ENCODE measurements at places on chromosomes 13 and 19.

DNA sequence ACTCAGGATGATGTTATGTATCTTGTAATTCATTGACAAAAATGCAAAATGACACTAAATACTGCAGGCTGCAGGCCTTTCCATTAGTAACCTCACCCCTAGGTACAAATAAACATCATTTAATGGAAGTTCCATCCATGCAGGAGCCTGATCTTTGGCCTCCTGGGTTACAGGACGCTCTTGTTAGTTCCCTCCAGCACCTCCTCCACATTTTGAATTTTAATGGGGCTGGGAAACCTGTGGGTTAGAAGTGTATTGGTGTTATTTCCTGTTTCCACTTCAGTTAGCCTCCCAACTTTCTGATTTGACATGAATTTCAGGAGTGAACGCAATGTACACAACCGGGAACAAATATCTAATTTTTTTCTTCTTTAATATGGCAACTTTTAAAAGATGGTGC, 237.1 kb upstream of the ARGLU1 start:
- no peak for DNase-seq

DNA sequence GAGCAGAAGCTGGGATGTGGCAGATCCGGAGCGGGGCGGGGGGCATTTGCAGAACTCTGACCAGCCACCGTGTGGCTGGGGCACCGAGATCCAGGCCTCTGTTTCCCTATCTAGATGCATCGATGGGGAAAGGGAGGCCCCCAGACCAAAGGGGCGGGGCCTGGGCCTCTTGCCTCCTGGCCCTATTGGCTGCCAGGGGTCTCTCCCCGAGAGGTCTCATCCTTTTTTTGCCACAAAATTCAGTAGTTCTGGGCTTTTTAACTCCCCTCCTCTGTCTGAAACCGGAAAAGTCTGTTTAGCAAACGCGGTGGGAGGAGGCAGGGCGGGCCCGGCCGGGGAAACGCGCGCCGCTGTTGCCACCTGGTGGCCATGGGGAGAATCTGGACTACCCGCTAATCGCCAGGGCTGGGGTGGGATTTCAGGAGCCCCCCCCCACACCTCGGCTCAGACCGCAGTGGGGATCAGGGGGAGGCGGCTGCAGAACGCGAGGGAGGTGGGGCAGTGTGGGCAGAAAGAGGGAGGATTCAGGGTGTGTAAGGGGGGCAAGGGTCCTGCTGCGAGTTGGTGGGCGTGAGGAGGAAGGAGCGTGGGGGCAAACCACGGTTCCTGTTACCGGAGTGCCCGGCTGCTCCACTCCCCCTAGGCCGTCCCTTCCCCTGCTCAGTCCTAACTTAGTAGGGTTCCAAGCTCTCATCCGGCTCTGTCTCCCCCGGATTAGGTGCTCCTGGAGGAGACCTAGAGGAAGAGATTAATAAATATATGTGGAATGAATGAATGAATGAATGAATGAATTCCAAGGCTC, 28.3 kb downstream of the IL12RB1 start:
- peak; percentile 53 for DNase-seq

DNA sequence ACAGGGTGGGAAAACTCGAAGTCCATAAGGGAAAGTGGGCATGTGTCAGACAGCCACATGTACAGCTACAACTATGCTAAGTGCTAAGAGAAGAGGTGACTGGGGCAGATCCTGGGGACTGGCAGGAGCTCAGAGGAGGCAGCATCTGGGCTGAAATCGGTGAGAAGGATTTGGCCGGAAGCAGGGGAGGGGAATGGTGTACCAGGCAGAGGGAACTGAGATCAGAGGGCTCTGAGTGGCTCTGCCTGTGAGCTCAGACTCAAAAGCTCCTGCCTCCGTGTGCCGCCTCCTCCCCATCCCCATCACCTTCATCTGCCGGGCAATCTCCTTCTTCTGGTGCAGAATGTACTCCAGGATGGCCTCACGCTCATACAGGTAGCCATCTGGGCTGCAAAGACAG, 21.8 kb downstream of the NOSIP start:
- DNase-seq, result no peak

GRCh38 chr13:51534041-51534817, 50.0 kb upstream of the WDFY2 start:
- no peak for DNase-seq

DNA sequence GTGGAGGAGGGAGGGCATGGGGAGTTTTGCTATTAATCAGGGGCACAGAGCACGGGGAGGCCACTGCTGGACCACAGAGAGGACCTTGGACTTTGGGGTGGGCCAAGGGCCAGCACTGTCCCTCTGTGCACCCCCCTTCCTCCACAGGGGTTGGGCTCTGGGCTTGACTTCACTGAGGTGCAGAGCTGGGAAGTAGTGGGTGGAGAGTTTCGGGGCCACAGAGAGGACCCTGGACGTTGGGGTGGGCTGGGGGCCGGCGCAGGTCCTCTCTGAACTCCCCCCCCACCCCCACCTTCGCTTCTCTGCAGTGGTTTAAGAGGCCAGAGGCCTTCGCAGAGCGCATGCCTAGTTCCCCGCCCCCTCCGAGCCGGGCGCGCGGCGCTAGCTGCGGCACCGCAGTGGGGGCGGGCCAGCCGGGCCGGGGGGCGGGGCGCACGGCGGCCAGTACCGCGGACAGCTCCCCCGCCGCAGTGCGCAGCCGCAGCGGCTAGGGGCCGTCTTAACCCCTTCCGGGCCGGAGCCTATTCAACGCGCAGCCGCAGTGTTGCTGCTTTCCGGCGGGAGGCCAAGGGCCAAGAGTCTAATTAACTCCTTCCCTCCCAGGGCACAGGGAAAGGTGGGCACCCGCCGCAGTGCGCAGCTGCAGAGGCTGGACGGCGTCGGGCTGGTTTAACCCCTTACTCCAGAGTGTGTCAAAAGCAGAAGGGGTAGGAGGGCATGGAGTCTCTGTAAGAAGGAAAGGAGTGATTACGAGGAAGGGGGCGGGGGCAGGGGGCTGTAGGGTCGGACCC, 3.7 kb downstream of the KCNC3 start:
- peak; percentile 86 for DNase-seq

DNA sequence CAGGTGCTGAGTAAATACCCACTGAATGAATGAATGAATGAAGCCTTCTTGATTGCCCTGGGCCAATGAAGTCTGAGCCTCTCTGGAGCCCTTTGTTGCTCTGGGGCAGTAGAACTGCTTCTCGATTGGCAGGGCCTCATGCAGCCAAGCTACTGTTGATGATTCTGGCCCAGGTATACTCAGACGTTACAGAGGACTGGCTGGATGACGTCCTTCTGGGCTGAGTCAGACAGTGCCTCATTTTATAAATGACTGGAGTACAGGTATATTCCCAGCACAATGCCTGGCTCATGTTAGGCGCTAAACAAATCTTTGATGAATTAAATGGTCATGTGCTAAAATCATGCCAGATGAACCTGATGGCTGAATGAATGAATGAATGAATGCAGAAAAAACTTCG, 243.8 kb upstream of the MAB21L1 start:
- no peak for DNase-seq

- peak; percentile 44 for DNase-seq
Measured at GRCh38 chr13:53821632-53822031, 793.0 kb downstream of the OLFM4 start.

GRCh38 chr13:58239774-58240268, 608.3 kb downstream of the PCDH17 start:
- no peak for DNase-seq

- DNase-seq, result no peak
Measured at GRCh38 chr19:29576761-29577648, 29.1 kb upstream of the POP4 start.

GRCh38 chr13:46136688-46137087, 31.9 kb upstream of the CPB2 start:
- DNase-seq, result no peak

DNA sequence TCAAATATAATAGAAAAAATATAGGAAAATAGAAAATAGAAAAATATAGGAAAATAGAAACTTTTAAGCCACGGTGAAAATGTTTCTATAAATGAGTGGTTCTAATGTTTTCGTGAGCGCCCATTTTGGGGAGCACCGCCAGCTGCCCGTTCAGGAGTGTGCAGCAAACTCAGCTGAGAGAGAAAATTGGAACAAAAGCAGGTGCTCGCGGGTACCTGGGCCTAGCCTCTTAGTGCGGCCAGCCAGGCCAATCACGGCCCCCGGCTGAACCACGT, 204 bp upstream of the PDX1 start:
- no peak for DNase-seq

GRCh38 chr13:101489643-101490405, 37.3 kb downstream of the ITGBL1 start:
- DNase-seq, result no peak

DNA sequence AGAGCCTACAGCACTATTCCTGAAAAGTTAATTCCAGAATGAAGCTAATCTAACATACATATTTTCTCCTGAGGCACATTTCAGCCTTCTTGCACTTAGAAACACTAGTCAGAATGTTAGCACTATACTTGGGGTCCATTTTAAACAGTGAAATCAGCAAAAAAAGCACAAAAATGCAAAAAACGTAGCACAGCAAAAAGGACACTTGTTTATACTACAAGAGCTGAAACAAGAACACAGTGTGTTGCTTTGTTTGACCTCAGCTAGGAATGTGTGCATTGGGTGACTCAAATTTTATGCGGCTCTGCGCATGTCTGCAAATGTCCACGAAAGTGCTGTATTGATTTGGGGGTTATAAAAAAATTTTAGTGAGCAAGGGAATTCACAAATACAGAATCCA, 226.2 kb downstream of the KCNRG start:
- no peak for DNase-seq

GRCh38 chr13:49997955-49998354, 1.1 kb downstream of the TRIM13 start:
- DNase-seq, result no peak

DNA sequence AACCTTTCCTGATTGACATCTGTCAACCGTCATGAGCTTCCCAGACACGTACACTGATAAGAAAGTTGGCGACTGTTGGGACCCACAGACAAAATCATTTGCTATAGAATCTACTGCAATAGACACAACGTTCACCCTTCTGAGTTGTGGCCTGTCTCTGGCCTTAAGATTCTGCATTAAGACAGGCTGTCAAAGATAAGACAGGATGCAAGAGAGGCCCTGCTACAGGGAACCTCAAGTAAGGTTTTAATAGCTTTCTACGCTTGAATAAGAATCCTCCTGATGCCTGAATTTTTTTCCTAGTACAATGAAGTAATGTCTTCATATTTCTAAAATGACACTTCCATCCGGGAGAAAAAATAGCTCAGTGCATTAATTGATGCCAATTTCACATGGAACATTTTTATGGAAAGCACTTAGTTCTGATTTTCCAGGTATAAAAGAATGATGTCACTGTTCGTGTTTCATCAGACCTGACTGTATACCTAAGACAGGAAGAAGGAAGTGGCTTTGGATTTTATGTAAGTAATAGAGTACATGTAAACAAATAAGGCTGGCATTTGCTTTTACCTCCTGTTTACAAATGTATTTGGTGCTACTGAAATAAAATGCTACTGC, 275.2 kb upstream of the GPC6 start:
- peak; percentile 10 for DNase-seq

DNA sequence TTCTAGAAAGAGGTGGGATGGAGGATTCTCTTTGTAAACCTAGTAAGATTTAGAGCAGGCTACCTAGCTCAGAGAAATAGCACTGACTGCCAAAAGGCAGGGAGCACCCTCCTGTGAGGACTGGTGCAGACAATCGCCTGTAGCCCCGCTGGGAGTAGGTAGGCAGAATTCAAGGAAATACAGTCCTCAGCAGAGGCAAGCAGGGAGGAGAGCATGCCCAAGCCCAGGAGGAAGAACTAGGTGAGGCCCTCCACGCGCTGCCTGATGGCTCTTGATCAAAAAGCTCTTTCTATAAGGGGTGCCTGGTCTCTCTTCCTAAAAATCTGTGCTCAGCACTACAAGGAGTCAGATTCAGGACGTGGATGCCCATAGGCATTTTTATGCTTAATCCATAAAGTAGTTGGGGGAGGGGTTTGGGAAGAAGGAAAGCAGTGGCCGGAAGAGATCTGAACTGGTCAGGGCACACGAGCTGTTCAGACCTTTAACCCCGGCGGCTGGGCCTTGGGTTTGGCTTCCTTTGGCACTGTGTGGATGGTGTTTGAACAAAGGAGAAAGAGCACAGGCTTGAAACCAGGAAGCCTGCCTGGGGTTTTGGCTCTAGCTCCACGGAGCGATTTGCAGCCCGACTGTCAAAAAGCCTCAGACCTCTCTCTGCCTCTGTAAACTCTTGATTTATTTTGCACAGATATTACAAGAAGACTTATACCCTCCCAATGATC, 320.6 kb downstream of the FOXO1 start:
- DNase-seq, result no peak

DNA sequence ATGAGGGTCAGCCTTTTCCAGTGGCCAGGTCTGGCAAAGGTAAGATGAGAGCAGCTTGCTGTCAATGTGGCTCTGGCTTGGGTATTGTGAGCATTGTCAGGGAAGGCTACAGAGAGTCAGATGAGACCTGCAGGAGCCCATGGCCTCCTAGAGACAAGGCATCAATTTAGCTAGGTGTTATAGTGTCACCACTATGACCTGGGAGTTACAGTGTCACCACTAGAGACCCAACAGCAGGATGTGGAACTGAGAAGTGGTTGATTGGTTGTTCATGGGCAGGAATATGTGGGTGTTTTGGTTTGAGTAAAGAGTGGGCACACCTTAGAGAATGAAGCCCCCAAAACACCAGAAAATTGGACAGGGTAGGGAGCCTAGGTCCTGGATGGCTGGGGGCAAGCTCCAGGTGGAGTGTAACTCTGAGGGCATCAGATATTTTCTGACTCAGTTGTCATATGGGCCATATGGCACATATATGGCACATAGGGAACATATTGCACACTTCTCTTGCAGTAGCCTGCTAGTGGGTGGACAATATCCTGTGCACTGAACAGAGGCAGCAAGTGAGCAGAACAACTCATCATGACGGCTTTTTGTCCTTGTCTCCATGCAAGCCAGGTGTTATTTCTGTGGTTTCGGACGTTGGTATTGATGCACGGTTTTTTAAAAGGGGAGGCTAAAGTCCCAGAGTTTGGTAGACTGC, 46.3 kb upstream of the CEACAM21 start:
- DNase-seq, result no peak

DNA sequence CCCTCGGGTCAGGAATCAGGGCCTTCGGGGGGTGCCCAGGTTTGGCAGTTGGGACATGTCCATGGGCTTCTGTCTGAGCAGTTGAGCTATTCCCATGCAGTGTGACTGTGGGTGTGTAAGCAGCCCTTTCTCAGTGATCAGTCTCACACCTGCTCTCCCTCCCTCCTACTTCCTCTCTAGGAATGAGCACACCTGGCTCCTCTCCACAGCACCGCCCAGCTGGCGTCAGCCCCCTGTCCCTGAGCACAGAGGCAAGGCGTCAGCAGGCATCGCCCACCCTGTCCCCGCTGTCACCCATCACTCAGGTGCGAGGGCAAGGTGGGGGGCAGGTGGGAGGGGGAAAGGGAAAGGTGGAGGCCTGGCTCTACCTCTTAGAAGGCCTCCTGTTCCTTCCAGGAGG, 25.9 kb downstream of the COMP start:
- DNase-seq, result no peak

DNA sequence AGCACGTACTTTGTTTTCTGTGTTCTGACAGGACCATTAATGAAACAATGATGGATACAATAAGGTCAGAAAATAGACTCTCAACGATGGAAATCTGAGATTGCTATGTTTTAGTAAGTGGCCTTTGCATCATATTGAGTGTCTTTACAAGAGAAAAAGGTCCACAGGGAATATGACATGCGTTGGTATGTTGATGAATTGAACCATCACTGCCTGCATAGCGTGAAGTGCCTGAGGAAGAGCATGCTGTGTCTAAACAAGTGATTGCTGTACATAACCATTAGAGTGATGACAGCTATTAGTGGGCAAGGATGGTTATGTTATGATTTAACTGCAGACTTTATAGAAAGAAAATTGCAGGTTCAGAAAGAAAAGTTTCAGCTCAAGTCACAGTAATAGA, 623.2 kb downstream of the SLITRK5 start:
- no peak for DNase-seq

Measured in spinal cord (tissue), 10 donors.